ENCODE measurements at places on chromosomes 1 and 21.

DNA sequence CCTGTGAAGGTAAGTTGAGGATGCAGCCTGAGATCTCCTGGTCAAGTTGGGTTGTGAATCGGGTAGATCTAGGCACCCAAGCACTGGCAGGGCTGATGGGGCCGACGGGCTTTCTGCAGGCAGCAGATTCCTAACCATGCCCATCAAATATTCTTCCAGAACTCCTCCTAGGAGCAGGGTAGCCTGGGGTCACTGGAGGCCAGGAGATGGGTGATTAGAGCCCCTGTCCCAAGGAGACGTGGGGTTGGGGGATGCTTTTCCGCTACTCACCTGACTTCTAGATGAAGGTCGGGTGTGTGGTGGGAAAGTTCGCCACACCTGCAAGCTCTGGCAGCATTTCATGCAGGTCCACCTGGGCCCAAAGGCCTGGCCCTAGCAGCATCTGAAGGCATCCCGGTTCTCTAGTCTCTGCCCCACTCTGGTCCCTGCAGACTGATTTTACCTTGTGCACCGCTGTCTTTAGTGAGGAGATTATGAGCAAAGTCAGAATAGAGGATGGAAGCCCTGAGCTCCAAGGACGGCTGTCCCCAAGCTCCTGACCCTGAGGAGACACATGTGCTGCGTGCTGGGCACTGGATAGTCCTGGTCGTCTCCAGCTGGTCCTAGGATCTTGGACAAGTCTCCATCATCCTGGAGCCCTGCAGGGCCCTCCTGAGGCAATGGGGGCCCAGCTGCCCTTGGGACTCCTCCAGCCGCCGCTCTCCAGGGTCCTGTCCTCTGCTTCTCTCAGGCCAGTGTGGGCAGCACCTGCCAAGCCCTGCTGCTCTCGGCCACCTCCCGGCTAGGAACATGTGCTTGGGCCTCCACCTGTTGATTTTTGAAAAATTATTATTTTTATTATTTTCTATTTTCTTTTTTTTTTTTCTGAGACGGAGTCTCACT, 21.8 kb upstream of the C2CD2 start:
- no peak for DNase-seq

DNA sequence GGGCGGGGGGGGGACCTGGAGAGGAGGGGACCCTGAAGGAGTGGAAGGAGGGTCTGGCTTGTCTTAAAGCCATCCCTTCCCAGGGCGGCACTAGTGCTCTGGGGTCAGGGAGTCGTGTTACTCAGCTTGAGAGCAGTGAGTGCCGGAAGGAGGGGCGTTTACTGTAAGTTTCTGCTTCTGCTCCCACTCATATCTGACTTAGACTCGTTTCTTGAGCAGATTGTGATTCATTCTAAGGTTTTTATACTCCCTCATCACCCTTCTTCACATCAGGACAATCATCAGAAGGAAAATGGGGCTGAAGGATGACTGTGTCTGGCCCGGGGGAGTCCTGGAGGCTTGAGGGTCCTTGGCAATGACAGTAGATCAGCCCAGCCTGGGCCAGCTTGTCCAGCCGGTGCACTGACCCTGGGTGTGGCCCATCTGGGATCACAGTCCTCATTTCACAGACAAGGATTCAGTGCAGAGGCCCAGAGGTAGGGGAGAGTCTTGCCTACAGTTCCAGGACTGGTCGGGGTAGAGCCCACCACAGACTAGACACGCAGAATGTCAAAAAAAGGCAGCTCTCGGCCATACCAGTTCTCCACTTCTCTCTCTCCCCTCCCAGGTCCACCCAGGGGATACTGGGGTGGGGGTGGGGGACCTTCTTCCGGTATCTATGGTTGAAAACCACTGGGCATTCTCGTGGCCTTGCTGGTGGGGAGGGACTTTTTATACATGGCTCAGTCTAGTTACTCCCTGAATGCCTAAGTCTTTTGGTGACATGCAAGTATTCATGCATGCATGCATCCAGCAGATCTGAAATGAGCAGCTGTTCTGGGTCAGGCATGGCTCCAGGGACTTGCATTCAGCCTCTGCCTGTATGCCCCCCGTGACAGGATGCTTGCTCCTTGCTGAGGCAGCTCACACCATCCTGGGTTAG, 5.1 kb downstream of the TNFRSF8 start:
- peak; percentile 48 for DNase-seq

- no peak for DNase-seq
Observed at GRCh38 chr21:37061926-37062592, 10.8 kb downstream of the PIGP start.

DNA sequence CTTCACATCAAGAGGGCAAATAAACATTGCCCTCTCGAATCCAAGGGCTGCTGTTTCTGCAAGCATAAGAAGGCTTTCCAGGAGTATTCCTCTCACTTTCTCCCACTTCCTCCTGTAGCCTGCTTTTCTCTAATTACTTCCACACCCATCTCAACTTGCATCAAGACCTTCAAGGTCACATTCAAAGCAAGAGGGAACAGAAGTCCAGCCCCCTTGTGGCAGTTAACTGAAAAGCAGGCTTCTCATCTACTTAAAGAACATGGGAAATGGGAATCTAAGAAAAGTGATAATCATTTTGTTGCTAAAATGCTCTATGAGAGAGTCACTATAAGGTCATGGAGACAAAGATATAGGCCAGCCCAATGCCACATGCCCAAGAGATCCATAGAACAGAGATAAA, 874.4 kb downstream of the KCNT2 start:
- DNase-seq: peak; percentile 16

DNA sequence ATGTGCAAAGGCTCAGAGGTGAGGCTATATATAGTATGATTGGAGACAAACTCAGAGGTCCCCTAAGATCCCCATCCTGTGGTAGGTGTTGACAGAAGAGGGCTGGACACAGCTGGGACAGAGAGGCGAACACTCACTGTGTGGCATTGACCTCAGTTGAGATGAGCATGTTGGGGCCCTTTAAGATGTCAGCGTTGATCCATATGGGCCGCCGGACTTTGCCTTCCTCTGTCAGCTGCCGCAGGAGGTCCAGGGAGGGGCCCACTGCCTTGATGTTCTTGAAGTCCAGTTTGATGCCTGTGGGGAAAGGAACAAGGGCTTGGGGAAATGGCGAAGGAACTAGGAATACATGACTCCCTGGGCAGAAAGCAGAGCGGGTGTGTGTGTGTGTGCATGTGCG, 8.8 kb downstream of the FAM151A start:
- DNase-seq: no peak

- DNase-seq: peak; percentile 13
Observed at GRCh38 chr1:210394281-210394821, 65.6 kb downstream of the HHAT start.

DNA sequence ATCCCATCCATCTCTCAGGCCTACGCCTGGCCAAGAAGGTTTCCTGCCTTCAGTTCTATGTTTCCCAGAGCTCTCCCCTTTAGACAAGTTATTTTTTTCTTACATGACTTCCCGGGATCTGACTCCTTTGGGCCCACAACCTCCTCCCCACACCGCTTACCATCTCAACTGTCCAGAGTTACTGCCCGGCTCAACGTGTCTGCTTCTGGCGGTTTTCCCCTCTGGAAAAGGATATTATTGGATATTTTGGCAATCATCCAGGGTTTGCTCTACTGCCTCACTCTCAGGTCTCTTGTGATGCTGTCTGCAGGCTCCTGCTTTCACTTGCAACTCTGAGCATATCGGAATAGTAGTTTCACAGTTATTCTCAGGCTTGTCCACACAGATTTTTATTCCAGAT, 318.2 kb upstream of the CAMK1G start:
- no peak for DNase-seq

- no peak for DNase-seq
Observed at GRCh38 chr21:24375201-24375600, 1232.1 kb downstream of the MRPL39 start.

DNA sequence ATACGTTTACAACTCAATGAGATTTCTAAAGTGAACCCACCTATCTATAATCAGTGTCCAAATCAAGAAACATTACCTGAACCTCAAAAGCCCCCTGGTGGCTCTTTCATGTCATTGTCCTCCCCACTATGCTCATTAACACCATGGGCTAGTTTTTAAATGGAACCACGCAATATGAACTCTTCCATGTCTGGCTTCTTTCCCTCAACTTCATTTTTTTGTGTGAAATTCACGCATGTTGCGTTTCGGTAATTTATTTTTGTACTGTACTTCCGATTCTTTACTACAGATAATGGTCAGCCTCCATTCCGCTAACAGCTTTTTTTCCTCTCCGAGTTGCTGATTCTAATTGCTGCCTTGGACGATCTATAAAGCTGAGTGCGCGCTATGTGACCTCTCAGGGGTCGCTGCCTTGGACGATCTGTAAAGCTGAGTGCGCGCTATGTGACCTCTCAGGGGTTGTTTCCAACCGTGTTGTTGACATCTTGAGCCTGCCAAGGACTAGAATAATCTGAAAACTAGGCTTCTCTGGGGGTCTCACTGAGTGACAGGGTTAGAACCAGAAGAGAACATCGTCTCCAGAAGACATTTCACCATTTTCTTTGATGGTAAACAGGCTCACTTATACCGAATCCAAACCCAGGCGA, 1.1 kb upstream of the CACYBP start:
- DNase-seq: peak; percentile 81

DNA sequence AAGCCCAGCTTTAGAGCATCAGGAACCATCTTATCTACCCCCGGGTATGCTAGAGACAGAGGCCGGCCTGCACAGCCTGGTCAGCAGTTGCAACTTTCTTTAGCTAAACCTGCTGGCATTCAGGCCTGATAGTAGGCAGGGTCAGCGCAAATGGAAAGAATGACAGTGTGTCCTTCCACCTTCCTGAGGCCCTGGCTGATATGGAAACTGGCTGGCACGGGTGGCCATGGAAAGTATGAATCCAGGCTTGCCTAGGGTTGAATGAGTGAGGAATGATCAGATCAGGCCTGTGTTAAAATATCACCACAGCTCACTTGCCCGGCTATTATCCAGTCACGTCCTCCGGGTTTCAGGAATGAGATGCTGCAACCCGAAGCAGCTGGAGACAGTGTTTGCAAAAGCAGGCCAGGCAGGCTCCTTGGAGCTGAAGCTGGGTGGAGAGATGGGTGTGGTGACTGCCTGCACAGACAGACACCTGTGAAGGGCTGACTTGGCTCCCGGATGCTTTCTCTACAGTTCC, 34.7 kb downstream of the RCAN1 start:
- DNase-seq: no peak

- no peak for DNase-seq
Observed at GRCh38 chr21:40140675-40141074, 273.4 kb downstream of the PCP4 start.

DNA sequence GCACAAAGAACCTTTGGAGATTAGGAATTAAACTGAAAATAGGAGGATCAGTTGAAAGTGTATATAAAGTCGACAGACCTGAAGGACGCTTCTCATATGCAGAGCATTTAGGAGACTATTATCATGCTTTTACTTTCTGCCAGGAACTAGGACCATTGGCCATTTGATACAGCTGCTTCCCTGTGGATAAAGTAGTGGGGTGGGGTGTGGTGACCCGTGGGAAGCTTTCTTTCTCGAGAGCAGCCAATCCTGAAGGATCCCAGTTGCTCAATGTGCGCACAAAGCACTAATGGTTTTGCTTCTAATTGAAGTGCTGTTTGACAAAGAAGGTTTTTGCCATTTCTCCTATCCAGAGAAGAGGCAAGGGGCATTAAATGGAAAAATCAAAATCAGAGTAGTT, 14.9 kb upstream of the CD55 start:
- DNase-seq: no peak

DNA sequence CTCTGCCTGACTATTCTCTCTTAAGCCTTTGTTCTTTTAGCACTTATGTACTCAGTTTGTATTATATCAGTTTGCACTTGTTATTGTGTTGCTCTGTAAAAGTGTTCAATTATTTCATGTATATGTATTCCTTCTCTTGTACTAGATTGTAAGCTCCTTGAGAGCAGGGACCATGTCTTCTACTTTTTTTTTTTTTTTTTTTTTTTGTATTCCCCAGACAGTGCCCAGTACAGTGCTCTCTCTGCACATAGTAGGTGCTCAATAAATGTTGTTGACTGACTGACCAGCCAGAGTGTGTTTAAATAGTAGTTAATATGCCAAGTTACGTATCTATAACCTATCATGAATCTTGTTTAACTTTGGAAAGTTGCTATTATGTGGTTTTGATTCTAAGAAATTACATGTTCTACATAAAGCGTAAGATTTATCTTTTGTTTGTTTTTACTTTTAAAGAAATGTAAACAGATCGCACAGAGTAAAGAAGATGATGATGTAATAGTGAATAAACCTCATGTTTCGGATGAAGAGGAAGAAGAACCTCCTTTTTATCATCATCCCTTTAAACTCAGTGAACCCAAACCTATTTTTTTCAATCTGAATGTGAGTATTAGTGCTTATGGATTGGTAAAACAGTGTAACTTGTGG, 16.1 kb downstream of the SON start:
- no peak for DNase-seq

DNA sequence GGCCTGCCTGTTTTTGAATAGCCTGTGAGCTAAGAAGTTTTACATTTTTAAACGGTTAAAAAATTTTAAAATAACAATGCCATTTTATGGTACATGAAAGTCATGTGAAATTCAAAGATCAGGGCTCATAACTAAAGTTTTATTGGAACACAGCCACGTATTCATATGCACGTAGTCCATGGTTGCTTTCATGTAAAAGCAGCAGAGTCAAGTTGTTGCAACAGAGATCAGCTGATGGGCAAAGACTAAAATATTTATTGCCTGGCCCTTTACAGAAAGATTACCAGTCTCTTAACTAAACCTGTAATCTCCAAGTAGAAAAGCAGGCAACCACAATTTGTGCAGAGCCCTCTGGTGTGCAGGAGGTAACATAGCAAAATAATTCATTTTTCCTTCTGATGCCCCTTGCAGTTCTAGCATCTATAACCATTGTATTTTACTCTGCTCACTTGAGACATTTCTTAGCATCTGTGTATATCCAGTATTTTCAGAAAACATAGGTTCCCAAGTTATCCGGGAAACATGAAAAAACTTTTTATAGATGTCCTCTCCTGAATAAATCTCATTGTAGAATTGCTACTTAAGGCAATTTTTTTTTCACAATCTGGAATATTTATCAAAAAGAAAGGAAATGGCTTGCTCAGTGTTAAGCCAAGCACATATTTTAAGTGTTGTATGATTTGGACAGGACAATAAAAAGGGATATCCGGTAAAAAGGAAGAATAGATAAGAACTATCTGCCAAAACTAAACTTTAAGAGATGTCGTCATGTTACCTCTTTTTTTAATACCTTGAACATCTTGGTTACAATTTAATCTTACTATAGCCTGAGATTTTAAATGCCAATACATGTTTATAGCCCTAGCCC, 430.8 kb downstream of the PLPP3 start:
- peak; percentile 10 for DNase-seq

GRCh38 chr1:232577772-232578171, 52.2 kb downstream of the SIPA1L2 start:
- DNase-seq: no peak

DNA sequence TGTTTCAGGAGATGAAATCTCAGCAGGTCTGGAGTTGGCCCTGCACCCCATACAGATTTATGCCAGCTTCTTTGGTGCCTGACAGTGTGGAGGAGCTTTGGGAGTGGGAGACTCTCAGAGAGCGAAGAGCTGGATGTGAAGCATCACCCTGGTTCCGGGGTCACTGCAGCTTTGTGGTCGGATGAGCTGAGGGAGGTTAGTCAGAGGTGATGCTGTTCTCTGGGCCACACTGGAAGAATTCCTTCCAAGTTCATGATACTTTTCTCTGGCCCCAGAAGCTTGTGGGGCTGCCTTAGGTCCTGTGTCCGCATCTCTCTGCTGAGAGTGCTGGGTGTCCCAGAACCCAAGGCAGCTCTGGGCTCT, 467.8 kb downstream of the CAMTA1 start:
- DNase-seq: no peak

- DNase-seq: no peak
Observed at GRCh38 chr1:214514819-214515383, 36.5 kb downstream of the PTPN14 start.

GRCh38 chr1:202283991-202284390, 57.7 kb downstream of the UBE2T start:
- DNase-seq: no peak

All from NCI-H2171 treated with DMSO at 0.1 percent for 48 hours (cell line).